Astrocyte (in vitro differentiated cells and primary cell): ENCODE measurements at places on chromosomes 7 and 10. TPM values are rescaled to one million over a fixed set of nuclear protein-coding genes. Genes with fewer than 3 reads are reported as not detected.

DNA sequence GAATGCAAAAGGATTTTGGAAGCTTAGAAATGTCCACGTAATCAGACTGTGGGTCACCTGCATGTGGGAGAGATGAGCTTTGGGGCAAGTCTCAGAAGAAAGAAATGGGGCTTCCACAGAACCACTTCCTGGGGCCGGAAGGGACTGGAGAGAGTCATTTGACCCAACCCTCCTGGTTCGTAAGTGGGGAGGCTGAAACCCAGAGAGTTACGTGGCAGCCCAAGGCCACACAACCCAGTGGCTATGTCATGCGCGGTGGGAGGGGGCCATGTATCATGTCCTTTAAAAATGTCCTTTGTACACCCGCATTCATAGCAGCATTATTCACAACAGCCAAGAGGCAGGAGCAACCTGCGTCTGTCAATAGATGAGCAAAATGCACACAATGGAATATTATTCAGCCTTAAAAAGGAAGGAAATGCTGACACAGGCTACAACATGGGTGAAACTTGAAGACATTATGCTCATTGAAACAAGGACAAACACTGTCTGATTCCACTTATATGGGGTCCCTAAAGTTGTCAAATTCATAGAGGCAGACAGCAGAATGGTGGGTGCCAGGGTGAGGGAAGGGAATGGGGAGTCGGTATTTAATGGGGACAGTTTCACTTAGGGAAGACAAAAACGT lies 15.1 kb downstream of the CAMK2B start:
- DNase-seq = no peak

GRCh38 chr7:116740231-116740630 lies 68.2 kb downstream of the MET start:
- no peak for DNase-seq

NEUROD6 gene
- total RNA-seq = not detected in 2 replicates

PITRM1 gene
- total RNA-seq = 80.4 and 81.3 TPM in 2 replicates

- no peak for DNase-seq
Measured at GRCh38 chr7:28688174-28688573, 270.0 kb downstream of the TRIL start.

GRCh38 chr7:101628522-101628921 lies 574 bp downstream of the MYL10 start:
- no peak for DNase-seq

TAS2R4 gene
- 1.1 and 1.2 TPM in 2 replicates for total RNA-seq

HOXA10 gene
- not detected in 2 replicates for total RNA-seq

SLC13A1 gene
- total RNA-seq = not detected in 2 replicates
